ENCODE measurements at places on chromosomes 12 and 14.

GRCh38 chr14:65336191-65336591 lies 76.3 kb upstream of the FUT8 start:
- DNase-seq, result peak; percentile 37

DNA sequence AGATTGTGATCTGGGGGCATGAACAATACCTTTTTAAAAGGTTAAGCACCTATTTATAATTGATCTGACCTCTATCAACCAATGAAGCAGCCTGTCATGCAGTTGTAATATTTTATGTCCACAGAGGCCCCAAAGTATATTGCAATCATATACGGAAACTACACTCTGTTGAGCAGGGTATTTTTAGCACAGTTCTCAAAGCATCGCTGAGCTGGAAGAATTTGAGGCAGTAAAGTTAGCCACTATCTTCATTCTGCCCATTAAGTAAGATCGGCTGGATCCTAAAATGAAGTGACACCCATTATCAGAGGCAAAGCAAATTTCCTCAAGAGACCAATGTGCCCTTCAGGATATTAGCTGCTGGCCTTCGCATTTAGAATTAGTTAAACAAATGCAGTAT lies 47.7 kb upstream of the GRIP1 start:
- DNase-seq, result no peak

DNA sequence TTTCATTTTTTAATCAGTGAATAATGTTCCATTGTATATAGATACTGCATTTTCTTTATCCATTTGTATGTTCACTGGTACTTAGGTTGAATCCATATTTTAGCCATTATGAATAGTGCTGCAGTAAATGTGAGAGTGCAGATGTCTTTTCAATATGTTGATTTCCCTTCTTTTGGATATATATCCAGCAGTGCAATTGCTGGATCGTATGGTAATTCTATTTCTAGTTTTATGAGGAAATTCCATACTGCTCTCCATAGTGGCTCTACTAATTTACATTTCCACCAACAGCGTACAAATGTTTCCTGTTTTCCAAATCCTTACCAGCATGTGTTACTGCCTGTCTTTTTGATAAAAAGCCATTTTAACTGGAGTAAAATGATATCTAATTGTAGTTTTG lies 288.5 kb upstream of the GARIN2 start:
- DNase-seq, result no peak

- no peak for DNase-seq
Observed at GRCh38 chr14:103749452-103749851, 33.8 kb downstream of the ZFYVE21 start.

- no peak for DNase-seq
Observed at GRCh38 chr14:58762629-58763028, 124.9 kb downstream of the DACT1 start.

DNA sequence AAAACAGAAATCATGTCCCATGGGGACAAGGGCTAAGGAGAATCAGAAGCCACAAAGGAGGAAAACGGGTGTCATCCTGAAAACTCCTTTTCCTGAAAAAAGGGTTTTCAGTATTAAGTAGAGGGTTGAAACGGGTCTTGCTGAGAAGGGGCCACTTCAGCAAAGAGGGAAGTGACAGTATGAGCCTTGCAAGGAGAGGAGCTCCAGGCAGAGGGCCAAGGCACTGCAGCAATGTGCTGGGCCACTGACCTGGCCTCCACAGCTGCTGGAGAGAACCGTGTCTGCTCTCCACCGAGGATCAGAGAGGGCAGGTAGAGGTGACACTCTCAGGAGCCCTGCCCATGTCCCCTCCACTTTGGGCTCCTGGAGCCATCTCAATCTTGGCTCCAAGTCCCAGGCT lies 103.3 kb downstream of the NCOR2 start:
- DNase-seq, result no peak

GRCh38 chr14:80781972-80782367 lies 159.6 kb downstream of the CEP128 start:
- DNase-seq, result no peak

- no peak for DNase-seq
Observed at GRCh38 chr14:62071039-62071438, 308.8 kb downstream of the SNAPC1 start.

GRCh38 chr12:3071107-3071506 lies 6.1 kb upstream of the TSPAN9 start:
- no peak for DNase-seq

- no peak for DNase-seq
Observed at GRCh38 chr12:84172823-84173424, 739.7 kb downstream of the SLC6A15 start.

GRCh38 chr12:16913832-16914490 lies 308.0 kb upstream of the LMO3 start:
- no peak for DNase-seq

- DNase-seq, result no peak
Observed at GRCh38 chr12:38625306-38625705, 280.1 kb downstream of the CPNE8 start.

DNA sequence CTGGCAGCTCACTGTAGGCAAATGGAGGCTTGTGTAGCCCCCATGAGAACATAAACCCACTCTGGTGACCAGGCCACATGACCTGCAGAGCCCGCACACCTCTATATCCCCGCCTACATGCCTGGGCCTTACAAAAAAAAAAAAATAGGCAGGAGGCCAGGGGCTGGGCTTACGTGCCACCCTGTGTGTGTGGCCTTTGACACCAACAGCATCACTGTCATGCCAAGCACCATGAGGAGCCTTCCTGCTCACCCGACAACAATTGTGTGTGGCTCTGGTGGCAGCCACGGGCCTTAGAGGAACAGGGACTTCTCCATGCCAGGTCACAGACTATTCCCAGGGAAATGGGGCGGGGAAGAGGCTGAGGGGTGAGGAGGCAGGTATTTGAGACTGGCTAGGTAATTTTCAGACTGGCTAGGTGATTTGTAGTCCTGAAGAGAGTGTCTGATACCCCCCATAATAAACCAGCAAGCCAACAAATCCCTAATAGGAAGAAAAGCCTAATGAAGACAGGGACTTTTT lies 140.0 kb downstream of the DPF3 start:
- no peak for DNase-seq

Measured in CD4-positive, alpha-beta T cell treated with Interleukin-6 at 100 ng/mL for 8 hours (primary cell).